ENCODE measurements at places on chromosomes 5 and 9.

GRCh38 chr9:94086486-94087345 is 2.5 kb downstream of the PTPDC1 start:
- no peak for DNase-seq

GRCh38 chr9:134306636-134307600 is 19.3 kb upstream of the RXRA start:
- no peak for DNase-seq

DNA sequence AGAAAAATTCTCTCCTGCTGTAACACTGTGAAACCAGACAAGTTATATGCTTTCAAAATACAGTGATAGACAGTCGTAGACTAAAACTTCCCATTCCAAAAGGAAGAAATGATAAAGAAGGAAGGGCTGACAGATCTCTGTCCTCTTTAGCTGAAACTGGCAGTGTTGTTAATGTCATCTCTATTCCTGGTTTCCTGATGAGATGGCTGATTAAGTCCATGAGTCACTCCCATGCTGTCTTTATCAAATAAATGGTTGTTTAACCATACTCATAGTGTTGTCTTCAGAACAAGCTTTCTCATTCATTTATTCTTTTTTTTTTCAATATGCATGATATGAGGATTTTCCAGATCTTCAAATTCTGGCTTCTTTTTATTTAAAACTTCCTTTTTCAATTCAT is 952.2 kb upstream of the WWC1 start:
- DNase-seq, result peak; percentile 10

DNA sequence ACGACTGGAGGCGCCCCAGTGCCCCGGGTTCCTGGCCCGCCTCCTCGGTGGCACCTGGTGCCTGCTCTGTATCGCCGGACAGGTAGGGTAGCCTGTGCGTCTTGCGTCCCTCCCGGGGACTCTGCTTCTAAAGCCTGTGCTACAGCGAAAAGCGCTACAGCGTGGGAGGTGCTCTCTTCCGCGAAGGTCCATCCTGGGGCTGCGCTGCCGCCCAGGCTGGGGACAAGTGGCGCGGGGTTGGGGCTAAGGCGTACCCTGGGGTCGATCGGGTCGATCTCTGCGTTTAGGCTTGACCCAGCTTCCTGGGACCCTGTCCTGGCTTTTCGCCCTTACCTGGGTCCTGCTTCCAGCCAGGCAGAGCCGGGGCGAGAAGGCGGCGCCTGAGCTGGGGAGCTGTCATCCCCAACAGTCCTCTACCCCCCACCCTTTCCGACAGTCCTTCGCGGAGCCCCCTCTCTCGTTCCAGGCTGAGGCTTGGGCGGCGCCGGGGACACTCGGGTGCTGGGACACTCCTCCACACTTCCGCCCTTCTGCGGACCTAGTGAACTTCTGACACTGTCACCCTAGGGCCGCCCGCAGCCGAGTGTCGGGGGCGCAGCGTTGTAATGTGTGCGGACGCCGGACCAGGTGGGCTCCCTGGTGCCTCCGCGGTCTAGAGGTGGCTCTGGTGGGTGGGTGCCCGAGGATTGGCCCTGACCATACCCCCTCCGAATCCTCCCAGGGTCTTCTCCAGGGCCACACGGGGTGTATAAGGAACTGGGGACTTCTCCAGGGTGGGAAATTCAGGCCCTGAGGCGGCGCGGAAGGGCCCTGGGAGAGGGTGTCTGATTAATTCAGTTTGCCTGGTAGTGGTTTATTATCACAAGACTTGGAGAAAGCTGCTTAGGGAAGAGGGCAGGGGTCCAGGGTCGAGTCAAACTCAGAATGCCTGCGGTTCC is 328.2 kb downstream of the SH3GL2 start:
- DNase-seq, result no peak

GRCh38 chr9:113653746-113654604 is 190.4 kb downstream of the RGS3 start:
- no peak for DNase-seq

DNA sequence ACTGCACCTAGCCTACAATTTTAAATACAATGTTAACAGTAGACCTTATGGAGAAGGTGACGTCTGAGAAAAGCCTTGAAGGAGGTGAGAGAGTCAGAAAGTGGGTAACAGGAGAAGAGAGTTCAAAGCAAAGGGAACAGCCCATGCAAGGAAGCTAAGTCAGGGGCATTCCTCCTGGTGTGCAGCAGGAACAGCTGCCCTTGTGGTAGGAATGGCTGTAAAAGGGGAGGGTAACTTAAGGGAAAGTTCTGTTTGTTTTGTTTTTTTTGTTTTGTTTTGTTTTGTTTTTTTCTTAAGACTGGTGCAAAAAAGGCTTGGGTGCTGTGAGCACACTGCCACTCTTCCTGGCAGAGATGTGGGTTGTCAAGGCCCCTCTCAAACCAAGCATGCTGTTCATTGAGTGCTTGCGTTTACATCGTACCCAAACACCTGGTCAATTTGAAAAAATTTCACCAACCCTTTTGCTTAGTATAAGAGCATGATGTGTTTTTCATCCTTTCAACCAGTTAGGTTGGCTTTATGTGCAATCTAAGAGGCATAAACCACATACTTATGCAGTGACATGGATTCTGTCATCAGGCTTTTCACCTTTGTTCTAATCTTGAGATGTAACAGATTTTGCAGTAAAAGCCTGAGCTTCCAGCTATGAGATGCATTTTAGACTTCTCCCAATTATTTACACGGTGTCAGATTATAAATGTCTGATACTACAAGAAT is 279.7 kb downstream of the GLIS3 start:
- no peak for DNase-seq

- DNase-seq, result no peak
Observed at GRCh38 chr9:84239343-84239742, 101.2 kb downstream of the SLC28A3 start.

DNA sequence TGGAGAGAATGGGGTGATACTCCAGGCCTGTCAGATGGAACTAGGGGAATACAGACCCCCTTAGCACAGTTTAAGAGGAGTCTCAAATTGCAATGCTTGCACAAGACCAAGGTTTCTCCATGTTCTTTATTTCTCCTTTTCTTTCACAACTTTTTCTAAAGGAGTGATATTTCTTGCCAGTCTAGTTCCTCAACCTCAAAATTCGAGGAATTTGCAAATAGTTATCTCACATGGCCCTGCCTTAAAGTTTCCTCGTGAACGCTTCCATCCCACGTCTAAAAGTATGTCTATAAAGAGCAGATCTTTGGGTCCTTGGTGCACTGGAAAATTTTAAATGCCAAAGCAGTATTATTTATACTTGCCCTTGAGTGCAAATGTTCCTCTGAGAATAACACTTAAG is 373.8 kb upstream of the KLF4 start:
- no peak for DNase-seq

GRCh38 chr5:40355846-40356245 is 323.9 kb upstream of the PTGER4 start:
- no peak for DNase-seq

All from Caki2 (cell line).